ENCODE measurements at places on chromosomes 4 and X. TPM values are rescaled to one million over a fixed set of nuclear protein-coding genes. Genes with fewer than 3 reads are reported as not detected.

- no peak for DNase-seq
These were observed 404.6 kb downstream of the PRDM5 start for GRCh38 chr4:120517966-120518365.

DNA sequence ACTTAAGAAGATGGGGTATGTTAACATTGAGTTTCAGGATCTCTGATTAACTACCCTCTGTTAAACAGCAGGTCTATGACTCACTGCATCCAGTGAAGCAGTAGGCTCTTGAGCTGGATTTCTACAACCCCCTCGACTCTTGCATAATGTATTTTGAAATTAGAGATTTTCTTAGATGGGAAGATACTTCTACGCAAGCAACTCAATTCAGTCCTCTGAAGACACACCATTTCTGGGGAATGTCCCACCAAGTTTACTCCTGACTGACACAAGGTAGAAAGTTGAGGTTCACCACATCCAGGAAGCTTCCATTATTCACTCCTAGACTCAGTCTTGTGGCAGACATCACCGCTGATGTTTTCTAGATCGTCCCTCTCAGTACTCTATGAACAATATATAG, 12.9 kb downstream of the PALLD start:
- peak; percentile 53 for DNase-seq

GRCh38 chr4:108171339-108172230, 2.9 kb upstream of the LEF1 start:
- DNase-seq, result peak; percentile 87

DNA sequence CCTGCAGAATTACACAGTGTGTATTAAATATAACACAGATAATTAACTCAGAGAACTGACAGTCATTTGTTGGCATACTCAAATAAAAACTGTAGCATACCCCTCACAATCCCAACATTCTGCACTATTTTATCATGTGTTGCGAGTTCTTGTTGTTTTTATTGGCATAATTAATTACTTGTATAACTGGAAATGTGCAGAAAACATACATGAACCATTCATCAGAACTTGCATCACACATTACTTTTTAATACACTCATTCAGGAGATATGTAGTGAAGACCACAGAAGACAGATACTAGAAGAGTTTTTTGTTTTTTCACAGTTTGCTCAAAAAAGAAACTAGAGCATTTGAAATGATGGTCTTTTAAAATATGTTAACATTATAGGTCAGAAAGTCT, 74.6 kb upstream of the NEIL3 start:
- no peak for DNase-seq

- DNase-seq, result no peak
These were observed 427.5 kb downstream of the BCOR start for GRCh38 chrX:39670281-39670680.

- no peak for DNase-seq
These were observed 65.1 kb downstream of the ENPEP start for GRCh38 chr4:110540982-110541451.

GRCh38 chrX:53599781-53600396, 86.6 kb downstream of the HUWE1 start:
- no peak for DNase-seq

- no peak for DNase-seq
These were observed 28.9 kb downstream of the CPEB2 start for GRCh38 chr4:15031197-15031596.

DNA sequence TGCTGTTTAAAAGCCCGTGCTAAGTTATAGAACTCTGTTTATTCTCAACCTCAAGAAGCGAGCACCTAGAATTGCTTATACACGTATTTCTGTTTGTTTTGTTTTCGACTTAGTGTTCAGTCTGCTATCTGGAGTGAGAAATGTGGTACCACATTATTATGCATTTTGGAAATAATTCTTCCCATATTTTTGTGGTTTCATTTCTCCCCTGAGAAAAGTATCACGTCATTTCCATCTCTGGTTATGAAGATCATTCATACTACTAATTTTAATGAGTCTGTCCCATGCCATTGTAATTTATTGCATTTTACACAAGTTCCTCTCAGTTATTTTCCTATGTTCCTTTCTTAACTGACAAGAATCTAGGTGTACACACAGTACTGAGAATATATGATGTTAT, 186.0 kb downstream of the DCHS2 start:
- DNase-seq, result no peak

DNA sequence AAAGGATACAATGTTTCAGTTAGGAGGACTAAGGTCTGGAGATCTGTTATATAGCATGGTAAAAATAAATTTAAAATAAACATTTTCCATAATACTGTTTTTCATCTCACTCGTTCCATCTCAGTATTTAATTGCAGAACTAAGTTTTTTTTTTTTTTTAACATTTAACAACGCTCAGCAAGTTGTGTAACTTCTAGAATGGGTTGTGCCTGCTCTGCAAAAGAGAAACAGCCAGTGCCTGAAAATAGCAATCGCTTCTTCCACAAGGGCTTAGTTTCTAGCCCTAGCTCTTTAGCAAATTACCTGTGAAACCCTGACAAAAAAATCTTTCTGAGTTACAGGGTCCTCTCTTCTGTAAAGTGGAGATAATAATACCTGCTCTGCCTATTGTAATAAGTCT, 41.9 kb downstream of the CNGA1 start:
- DNase-seq, result no peak

DNA sequence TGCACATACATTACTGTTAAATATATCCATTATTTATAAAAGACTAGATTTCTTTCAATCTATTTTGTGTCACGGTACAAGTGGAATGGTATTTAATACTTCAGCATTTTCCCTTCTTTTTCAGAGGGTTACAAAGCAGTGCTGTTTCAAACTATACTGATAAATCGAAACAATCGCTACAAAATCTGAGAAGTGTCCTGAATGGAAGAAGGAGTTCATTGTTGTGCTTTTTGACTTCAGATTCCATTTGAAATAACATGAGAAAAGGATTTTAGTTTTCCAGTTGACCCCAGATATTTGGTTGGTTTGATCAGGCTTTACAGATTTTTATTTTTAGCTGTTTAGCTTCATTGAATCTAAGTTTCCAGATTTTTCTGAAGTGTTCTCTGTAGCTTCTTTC, 292.1 kb upstream of the ANKRD50 start:
- DNase-seq, result no peak

RAB9A gene
- 30.8 TPM for total RNA-seq

GRK4 gene
- 2.8 TPM for total RNA-seq

CLIC2 gene
- 0.49 TPM for total RNA-seq

FAM9C gene
- total RNA-seq, result not detected

ODAM gene
- not detected for total RNA-seq

MYOZ2 gene
- not detected for total RNA-seq

PNMA6F gene
- not detected for total RNA-seq

HSD17B13 gene
- 0.16 TPM for total RNA-seq

OPRPN gene
- not detected for total RNA-seq

CTAG1A gene
- total RNA-seq, result not detected

GPR78 gene
- not detected for total RNA-seq
